ENCODE measurements at places on chromosomes 6 and 20.

DNA sequence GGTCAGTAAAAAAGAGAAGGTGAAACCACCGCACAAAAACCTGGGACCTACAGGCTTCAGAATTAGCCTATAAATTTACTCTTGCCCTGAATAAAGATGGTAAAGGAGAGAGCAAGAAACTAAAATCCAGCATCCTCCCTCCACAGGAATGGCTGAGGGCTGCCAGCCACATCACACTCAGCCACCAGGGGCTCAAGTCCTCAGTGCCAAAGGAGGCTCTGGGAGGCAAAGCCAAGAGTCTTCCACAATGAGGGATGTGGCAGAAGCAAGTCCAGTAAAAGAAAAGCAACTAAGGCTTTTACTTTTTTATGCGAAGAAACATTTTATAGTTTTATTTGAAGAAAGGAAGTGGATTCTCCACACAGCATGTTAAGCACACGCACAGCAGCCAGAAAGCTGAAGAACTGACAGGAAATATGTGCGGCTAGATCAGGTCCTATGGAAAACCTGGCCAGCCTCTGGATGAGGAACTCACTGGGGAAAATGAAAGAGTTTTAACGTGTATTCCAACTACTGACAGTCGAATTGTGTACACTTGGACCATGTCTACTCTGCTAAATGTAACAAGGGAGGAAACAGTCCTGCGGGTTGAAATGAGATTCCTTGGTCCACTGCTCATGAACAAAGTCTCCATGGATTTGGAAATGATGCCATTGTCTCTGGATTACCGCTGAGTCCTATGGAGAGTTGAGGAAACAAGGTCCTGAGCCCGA, 219.4 kb upstream of the SSTR4 start:
- no peak for DNase-seq

DNA sequence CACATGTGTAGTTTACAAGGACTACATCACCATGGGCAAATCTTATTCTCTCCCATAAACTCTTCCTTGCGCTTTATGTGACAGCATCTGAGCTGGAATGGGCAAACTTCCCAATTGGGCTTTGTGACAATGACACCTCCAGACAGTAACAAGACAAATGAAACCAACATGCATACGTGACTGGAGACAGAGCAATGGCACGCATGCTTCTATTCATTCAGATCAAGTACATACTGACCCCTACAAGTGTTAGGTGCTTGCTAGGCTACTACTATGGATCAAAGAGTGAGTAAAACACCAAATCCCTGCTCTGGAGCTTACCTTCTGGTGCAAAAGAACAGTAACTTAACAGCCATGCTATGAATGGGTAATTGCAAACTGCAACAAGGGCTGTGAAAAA, 394.9 kb downstream of the BTBD9 start:
- no peak for DNase-seq

DNA sequence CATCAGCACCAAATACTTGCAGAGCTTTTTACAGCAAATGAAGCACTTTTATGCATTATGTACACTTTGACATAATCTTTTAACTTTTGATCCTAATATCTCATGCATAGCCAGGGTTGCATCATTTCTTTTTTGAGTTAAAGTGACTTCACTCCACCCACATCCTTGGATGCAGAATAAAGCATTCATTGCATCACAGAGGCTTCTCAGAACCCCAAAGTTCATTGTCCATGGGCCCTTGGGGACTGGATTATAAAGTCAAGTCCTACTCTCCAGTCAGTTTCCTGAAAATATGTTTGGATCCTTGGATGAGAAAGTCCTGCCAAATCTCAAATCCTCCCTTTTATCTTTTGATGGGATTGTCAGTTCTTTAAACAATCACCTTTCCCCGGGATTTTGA, 10.6 kb upstream of the EFHC1 start:
- no peak for DNase-seq

- no peak for DNase-seq
These were observed 44.5 kb downstream of the TGM2 start for GRCh38 chr20:38120625-38120988.

- peak; percentile 83 for DNase-seq
These were observed 136.6 kb downstream of the COL9A1 start for GRCh38 chr6:70166088-70166958.

GRCh38 chr6:12138936-12139335, 126.8 kb downstream of the HIVEP1 start:
- no peak for DNase-seq

GRCh38 chr6:74075896-74076295, 379.9 kb downstream of the CD109 start:
- no peak for DNase-seq

GRCh38 chr6:43916924-43917877, 147.2 kb downstream of the VEGFA start:
- DNase-seq = no peak

DNA sequence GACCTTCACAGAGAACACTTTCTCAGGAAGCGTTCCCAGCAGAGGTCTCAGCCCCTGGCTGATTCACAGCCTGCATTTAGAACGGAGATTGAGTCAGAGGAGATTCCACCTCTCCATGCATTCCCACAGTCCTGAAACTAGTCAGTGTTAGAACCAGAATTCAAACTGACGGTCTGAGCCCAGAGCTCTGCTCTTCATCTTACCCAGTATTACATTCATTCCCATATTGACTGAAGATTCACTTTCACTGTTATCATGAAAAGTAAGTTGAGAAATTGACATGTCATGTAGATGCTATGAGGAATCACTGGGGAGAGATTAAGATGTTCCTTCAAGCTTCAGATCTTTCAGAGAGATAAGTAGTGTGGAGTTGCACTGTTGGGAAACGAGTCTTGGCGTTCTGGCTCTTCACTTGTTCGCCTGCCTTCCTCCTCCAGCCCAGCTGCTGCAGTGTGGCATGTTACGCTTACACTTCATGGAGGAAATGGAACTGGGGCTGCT, 28.3 kb downstream of the MAS1 start:
- no peak for DNase-seq

GRCh38 chr6:146974351-146974750, 229.9 kb upstream of the STXBP5 start:
- no peak for DNase-seq

GRCh38 chr6:28940858-28941683, 17.3 kb upstream of the TRIM27 start:
- DNase-seq = peak; percentile 93

GRCh38 chr6:113526553-113526952, 330.6 kb upstream of the MARCKS start:
- DNase-seq = no peak

DNA sequence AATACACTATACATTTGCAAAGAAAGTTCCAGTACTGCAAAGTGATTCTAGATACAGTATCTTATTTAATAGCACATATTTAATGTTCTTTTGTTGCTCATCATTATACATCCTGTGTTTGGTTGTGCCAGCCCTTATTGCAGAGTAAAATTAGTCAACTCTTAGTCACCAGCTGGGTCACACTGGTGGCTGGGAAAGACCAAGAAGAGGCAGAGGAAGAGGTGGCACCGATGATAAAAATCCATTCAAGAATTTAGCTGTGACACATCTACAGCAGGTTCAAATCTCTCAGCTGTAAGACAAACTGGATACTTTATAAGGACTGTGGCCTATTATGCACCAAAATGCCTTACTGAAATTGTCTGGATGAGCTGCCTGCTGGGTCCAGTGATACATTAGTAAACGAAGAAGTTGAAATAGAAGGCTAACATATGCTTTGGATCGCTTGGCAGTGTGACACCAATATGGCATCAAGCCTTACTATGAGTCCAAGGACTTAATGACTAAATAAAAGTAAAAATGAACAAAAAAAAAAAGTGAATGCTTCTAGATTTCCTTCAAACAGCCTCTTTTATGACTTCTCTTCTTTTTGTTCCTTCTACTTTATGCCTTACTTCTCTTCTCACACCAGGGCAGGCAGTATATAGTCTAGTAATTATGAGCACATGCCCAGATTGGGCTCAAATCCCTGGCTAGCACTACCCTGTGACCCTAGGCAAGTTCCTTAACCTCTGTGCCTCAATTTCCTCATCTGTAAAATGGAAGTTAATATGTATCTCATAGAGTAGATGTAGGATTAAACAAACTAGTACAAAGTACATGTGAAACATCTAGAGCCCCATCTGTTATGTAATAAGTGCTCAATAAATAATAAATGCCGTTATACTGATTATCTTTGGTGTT, 29.4 kb upstream of the RNF8 start:
- no peak for DNase-seq

GRCh38 chr20:58330249-58330648, 20.7 kb downstream of the RAB22A start:
- no peak for DNase-seq

- DNase-seq = no peak
These were observed 10.0 kb downstream of the PYGB start for GRCh38 chr20:25257756-25258475.

Measured in A673 (cell line).